ENCODE measurements at places on chromosomes 13 and 19.

- DNase-seq = no peak
Measured at GRCh38 chr13:100244431-100244830, 155.5 kb downstream of the PCCA start.

GRCh38 chr13:69755101-69755500, 352.5 kb upstream of the ATXN8OS start:
- no peak for DNase-seq

- no peak for DNase-seq
Measured at GRCh38 chr19:13071444-13072187, 31.0 kb downstream of the LYL1 start.

DNA sequence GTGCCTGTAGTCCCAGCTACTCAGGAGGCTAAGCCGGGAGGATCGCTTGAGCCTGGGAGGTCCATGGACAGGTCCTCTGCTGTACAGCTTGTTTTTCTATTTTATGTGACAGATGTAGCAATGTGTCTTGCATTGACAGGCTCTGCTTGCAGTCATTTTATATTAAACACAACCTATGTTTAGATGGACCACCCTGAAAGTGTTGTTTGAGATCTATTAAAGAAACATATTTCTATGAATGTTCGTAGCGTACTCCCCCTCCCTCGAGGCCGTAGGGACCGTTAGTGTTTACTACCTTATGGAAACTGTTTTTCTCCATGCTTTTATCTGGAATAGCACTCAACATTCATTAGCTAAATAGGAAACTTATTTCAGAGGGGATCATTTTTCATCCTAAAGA, 64.9 kb upstream of the RNF113B start:
- no peak for DNase-seq

DNA sequence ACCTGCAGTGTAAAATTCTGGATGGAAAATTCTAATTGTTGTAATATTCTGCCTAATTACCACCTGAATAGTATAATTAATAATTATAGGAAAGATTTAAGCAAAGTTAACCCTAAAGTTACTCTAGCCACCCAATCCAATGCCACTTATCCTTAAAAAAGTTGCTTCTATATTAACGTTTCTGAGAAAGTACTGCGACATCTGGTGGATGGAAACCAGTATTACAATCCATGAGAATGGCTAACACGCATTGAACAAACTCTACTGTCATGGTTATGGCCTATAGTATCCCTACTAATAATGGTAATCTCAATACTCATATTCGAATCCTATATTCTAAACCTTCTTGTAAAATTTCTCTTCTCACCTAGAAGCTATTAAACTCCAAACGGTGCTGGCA, 1551.8 kb downstream of the SLITRK1 start:
- no peak for DNase-seq

Measured in stimulated activated CD8-positive, alpha-beta memory T cell treated with anti-CD3 and anti-CD28 coated beads, Interleukin-2, amount 100 ng/mL, for 1 hour (primary cell).